Ovary (tissue), 10 donors: ENCODE measurements at places on chromosomes 12 and 14. TPM values are rescaled to one million over a fixed set of nuclear protein-coding genes. Genes with fewer than 3 reads are reported as not detected.

Gene DNAJC22
- polyA plus RNA-seq, result 0.30 TPM

Gene DPPA3
- polyA plus RNA-seq, result not detected

Gene BCL11B
- polyA plus RNA-seq, result 0.08 TPM

DNA sequence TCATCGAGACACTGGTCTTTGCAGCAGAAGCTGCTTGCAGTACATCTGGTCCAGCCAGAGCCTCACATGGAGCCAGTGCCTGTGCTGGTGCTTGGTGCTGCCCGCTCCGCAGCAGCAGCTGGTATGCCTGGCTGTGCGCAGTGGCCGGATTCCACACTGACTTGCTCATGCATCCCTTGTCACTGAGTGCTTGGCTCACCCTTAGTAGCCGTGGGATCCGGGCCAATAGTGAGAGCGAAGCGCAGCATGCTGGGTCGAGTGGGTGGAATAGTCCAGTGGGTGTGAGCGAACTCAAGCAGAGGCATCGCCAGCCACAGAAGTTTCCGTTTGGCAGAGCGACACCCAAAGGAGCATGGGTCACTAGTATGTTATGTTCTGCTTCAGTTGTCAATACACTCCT, 10.1 kb upstream of the FBXO33 start:
- no peak for DNase-seq

- DNase-seq, result no peak
These were observed 870 bp upstream of the HOXC13 start for GRCh38 chr12:53937596-53938325.

- no peak for DNase-seq
These were observed 283.3 kb upstream of the PWP1 start for GRCh38 chr12:107402041-107403022.

DNA sequence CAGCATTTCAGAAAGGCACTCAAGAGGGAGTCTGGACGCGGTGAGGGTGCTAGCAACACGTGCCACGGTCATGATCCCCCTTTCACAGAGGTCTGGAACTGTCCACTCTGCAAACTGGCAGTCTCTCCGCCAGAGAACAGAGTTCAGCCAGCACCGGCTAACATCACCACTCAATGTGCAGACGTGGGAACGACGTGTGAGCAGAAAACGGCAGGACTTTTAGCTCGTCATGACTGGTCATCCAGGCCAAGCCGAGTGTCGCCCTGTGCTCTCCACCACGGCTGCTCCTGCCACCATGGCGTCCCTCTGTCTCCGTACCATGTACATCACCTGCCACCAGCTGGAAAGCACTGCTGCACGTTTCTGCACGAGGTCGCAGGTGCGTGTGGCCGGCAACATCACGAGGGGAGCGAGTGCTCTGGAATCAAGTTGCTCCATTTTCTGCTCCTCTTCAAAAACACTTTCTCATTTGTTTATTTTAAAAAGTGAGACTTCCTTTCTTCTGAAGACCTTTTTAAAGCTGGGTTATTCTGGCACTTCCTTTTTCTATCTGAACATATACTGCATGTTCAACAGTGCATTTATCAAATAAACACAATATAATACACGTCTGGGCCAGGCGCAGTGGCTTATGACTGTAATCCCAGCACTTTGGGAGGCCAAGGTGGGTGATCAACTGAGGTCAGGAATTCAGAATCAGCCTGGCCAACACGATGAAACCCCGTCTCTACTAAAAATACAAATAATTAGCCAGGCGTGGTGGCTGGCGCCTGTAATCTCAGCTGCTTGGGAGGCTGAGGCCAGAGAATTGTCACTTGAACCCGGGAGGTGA, 28.0 kb downstream of the SLC15A4 start:
- DNase-seq, result no peak

DNA sequence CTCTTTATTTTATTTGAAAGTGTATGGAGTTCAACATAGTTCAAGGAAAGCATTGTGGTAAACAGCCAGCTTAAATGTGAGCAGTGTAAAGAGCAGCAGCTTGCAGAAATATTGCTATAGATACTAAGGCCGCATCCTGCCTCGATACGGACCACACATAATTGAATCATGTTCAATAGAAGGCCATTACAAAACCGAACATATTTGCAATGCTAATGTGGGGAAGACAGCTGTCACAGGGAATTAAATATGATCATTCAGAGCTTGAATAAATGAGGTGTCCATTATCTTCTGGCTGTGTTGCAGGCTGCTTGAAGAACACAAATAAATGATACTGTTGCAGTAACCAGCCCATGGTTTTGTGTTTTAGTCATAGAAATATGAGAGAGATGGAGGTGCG, 173.2 kb downstream of the BRMS1L start:
- no peak for DNase-seq

- no peak for DNase-seq
These were observed 12.0 kb downstream of the MORN3 start for GRCh38 chr12:121657305-121658008.

DNA sequence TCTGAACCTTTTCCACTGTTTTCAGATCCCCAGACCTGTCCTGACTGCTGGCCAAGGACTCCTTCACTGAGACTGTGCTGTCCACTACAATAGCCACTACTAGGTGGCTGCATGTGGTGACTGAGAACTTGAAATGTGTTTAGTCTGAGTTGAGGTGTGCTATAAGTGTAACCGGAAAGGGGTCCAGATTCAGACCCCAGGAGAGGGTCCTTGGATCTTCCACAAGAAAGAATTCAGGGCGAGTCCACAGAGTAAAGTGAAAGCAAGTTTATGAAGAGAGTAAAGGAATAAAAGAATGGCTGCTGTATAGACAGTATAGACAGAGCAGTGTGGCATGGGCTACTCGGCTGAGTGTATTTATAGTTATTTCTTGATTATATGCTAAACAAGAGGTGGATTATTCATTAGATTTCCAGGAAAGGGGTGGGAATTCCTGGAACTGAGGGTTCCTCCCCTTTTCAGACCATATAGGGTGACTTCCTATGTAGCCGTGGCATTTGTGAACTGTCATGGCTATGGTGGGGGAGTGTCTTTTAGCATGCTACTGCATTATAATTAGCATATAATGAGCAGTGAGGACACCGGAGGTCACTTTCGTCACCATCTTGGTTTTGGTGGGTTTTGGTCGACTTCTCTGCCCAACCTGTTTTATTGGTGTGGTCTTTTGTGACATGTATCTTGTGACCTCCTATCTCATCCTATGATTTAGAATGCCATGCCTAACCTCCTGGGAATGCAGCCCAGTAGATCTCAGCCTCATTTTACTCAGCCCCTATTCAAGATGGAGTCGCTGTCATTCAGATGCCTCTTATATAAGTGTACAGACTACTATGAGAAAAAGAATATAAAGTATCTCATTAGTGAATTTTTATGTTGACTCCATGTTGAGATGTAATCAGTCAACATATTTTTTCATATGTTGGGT, 70.0 kb upstream of the SRSF5 start:
- no peak for DNase-seq

GRCh38 chr14:88518592-88519512, 36.0 kb downstream of the PTPN21 start:
- DNase-seq, result no peak
